ENCODE measurements at places on chromosomes 3 and 15.

DNA sequence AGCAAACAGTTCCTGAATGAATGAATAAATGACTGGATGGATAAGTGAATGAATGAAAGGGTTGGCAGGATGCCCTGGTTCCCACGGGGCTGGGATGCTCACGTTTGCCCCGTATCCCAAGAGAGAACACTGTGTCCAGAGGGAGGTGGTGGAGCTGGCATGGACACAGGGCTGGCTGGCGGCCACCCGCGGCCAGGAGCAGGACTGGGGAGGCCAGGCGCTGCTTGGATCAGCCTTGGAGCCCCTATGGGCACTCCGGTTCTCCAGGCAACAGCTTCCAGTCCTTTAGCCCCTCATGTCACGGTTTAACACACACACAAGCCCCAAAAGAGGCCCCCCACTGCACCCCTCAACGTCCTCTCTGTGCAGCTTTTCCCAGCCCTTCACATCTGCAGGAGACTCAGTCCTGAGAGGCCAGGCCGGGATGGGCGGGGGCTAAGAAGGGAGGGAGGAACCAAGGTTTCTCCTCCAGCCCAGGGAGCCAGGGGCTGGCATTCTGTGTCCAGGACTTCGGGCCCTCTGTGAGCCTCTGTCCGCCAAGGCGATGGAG is 86.0 kb upstream of the ALDH1L1 start:
- DNase-seq, result peak; percentile 13

DNA sequence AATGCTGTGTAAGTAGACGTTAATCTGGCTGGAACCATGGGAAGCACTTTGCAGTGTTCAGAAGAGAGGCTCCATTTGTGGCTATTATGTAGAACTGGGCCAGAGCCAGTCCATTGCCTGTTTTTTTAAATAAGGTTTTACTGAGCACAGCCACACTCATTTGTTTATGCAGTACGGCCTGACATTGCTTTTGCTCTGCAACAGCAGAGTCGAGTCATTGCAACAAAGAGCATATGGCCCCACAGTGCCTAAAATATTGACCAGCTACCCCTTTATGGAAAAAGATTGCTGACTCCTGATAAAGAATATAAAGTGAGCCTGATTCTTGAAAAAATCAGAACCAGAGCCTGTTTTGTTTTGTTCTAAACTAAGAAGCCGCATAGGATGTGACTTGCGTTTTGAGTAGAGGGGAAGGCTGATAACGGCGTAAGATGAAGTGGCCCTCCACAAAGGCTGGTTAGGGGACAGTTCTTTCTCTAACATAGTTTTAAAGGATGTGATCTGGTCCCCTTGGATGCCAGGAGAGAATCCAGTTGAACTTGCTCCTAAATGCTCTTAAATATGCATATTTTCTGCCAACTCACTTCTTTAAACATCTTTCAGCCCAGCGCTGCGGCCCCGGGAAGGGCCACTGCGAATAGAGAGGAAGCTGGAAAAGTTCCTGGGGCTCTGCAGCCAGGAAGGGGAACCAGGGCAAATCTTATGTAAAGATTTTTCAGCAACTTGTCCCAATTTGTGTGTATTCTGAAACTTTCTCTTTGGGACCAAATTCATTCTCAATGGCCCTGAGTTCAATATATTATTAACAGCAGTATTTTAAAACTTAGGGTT is 64.5 kb downstream of the GLDN start:
- DNase-seq, result no peak

GRCh38 chr3:16467393-16467792 is 46.1 kb downstream of the RFTN1 start:
- no peak for DNase-seq

DNA sequence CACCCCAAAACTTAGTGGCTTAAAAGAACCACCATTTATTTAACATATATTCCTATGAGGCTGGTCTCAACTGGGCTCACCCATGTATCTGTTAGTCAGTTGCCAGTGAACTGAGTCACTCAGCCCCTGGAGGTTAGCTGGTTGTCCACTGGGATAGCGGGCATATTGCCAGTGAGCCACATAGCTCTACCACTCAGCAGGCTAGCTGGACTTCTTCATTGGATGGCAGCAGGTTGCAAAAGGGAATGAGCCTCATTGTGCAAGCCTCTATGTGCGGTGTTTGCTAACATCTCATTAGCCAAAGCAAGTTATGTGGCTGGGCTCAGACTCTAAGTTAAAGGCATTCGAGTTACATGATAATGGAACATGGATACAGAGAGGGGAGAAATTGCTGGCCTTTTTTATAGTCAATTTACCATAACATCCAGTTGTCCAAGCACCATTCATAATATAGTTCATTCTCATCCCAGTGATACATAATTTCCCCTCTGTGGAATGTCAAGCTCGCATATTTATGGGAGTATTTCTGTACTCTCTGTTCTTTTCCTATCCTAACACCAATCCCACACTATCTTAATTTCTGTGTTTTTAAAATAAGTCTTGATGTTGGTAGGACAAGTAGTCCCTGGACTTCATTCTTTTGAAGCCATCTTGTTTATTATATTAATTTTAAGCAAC is 8.7 kb downstream of the BTD start:
- DNase-seq, result peak; percentile 70

DNA sequence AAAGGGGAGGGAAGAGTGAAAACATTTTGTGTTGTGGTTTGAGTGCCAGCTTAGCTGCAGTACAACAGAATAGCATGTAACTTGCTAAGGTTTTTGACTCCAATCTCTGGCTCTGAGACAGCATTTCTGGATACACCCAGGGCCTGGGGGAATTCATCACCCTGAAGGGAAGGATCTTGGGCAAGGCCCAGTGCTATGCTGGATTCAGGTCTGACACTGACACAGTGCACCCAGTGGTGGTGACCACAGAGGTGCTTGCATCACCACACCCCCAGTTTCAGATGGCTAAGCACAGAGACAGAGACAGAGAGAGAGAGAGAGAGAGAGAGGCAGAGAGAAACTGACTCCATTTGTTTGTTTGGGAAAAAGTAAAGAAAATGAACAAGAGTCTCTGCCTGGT is 74.1 kb upstream of the KBTBD8 start:
- DNase-seq, result no peak
